ENCODE measurements at places on chromosomes 1 and 21.

GRCh38 chr21:42765656-42766055 lies 112.2 kb downstream of the PDE9A start:
- DNase-seq: no peak

DNA sequence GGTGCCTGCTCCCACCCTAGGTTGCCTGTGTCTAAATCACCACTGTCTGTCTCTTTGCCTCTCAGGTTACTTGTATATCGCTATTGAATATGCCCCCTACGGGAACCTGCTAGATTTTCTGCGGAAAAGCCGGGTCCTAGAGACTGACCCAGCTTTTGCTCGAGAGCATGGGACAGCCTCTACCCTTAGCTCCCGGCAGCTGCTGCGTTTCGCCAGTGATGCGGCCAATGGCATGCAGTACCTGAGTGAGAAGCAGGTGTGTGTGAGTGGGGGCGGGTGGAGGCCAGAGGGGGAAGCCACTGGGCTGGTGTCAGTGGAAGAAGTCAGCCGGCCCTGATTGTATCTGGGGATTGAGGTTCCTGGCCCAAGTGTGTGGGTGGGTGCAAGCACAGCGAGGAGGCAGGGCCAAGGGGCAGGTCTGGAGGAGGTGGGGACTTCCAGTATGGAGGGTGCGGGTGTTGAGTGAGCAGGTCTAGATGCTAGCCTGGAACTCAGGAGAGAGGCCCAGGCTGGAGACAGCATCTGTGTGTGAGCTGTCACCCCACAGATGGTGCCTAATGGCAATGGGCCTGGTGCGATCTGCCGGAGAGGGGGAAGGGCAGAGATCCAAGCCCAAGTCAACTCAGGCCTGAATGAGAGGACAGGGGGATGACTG lies 17.2 kb downstream of the TIE1 start:
- no peak for DNase-seq

- no peak for DNase-seq
Observed at GRCh38 chr1:183025782-183026774, 2.9 kb downstream of the LAMC1 start.

GRCh38 chr1:38029685-38030511 lies 16.7 kb downstream of the POU3F1 start:
- DNase-seq: no peak

- no peak for DNase-seq
Observed at GRCh38 chr1:25924454-25924853, 18.2 kb upstream of the STMN1 start.

GRCh38 chr1:243723050-243723449 lies 127.0 kb downstream of the AKT3 start:
- no peak for DNase-seq

DNA sequence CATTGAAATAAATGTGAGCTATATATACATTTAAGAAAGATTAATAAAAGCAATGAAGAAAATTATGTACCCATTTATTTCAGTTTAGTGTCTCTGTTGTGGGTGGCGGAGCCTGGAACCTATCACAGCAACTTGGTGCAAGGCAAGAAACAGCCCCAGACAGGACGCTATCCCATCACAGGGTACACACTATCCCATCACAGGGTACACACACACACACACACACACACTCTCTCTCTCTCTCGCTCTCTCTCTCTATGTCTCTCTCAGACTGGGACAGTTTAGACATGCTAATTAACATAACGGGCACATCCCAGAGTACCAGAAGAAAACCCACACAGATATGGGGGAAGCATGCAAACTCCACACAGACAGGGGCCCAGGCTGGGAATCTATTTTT lies 6.5 kb upstream of the IL6R start:
- DNase-seq: no peak

GRCh38 chr1:90340606-90341005 lies 345.7 kb downstream of the ZNF326 start:
- DNase-seq: no peak

DNA sequence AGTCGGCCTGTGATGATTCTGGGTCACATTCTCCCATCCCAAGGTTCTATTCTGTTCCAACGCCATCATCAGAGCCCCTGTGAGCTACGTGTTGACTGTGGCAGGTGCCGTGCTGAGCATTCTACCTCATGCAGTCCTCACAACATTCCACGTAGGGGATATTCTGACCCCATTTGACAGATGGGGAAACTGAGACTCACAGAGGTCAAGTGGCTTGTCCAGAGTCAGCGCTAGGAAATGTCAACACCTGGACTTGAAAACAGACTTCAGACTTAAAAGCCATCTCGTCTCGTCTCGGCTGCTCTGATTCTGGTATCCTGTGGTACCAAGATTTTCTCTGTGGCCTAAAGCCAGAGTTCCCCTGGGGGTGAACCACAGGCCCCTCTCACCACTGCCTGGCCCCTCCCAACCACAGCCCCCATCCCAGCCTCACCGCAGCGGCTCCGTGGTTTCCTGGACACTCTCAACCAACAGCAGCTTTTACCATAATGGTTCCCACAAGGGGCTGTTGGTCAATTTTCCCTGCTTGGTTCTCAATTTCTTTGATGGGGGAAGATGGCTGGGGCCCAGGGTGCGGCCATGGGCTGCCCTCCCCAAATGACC lies 39.6 kb downstream of the SDC3 start:
- no peak for DNase-seq

DNA sequence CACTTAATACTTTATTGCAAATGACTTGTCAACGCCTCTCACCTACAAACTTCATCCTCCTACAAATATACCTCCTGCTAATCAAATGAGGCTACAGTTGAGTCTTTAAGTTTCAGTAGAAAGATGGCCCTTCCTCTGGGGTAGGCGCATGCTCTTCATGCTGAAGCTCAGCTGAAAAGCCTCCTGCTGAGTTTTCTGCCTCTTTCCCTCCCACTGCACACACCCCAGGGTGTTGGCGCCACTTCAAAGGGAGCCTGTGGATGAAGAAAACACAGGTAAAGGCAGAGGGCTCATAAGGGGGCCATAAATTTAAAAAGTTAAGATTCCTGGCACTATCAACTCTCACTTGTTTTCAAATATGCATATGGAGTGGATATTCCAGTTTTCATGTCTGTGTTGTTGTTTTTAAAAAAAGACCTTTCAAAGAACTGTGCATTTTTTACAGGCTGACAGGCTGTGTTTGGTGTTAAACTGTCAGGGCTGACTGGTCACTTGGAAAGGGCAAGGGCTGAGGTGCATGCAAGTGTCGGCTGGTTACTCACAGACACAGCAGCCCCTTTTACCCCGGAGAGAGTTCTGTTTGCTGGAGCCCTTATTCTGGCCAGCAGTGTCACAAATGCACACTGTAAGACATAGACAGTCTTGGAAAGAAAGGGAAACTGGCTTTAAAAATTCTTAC lies 42.9 kb upstream of the LGALS8 start:
- no peak for DNase-seq

GRCh38 chr1:10632691-10633090 lies 157.9 kb downstream of the PEX14 start:
- DNase-seq: no peak

DNA sequence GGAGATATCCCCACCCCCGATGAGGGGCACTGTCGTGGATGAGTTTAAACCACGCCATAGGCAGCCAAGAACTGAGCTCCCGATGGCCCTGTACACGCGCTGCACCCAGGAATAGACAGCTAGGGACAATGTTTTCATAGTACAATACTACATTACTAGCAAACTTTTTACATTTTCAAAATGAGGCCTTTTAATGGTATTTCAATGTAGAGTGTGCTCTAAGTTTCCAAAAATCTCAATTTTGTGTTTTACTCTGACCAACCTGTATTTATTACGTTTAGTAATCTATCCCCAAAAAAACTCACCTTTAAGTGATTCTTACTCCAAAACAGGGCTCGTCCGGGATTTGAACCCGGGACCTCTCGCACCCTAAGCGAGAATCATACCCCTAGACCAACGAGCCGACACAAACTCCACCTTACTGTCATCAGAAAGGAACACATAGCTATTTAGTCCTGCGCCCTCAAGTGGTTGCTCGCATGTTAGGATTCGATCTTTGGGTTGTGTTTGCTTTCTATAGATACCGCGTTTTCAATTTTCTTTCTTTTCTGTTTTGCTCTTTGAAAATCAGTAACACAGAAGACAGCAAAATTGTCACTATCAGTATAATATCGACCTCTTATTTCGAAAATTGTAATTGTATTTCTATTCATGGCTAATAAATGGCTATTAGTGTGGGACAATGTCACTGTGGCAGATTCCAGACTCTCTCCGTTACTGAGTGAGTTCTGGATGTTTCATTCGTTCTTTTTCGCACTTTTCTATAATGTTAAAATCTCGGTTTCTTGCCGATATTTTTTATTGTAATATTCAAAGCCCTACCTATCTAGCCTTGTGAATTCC lies 6.4 kb upstream of the MPZL1 start:
- peak; percentile 86 for DNase-seq

DNA sequence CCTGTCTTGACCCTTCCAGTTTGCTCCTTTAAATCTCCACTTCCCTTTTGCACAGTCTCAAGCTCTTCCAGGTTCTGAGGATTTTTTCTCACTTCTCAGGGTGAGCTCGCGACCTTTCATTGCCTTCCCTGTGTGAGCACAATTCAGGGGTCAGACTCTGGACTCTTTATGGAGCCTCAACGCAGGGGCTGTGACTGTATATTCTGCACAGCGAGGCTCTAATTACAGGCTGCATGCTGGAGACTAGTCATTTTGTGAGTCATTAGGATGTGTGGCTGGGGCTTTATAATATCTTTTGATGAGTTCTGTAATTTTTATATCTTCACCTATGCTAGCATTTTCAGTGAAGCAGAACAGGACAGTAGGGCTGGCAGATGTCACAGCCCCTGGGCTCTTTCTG lies 270.7 kb downstream of the KAZN start:
- DNase-seq: no peak

DNA sequence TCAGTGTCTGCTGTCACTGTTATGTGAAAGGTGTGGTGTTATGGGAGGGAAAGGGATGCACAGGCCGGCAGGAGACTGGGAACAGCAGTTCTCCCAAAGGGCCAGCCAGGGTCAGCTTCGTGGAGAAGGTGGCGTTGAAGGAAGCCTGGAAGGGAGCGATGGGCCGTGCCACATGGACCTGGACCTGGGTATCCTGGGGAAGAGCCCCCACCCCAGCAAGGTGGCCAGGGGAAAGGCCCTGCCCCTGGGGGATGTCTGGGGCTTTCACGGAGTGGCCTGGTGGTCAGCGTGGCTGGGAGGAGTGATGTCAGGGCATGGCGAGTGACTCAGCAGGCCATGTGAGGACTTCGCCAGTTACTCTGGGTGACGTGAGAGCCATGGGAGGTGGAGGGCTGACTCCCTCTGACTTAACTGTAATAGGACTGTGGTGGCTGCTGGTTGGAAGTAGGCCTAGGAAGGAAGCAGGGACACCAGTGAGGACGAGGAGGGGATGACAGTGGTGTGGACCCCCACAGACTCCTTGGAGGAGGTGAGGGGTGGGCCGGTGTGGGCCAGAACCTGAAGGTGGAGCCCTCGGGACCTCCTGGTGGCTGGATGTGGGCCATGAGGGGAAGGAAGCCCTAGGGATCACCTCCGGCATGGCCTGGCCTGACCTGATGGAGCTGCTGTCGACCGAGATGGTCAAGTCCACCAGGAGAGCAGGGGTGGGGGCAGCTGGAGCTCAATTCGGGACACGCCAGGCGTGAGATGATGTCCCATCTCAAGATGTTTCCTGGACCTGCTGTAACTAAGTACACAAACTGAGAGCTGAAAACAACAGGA lies 54.5 kb downstream of the BACE2 start:
- no peak for DNase-seq

DNA sequence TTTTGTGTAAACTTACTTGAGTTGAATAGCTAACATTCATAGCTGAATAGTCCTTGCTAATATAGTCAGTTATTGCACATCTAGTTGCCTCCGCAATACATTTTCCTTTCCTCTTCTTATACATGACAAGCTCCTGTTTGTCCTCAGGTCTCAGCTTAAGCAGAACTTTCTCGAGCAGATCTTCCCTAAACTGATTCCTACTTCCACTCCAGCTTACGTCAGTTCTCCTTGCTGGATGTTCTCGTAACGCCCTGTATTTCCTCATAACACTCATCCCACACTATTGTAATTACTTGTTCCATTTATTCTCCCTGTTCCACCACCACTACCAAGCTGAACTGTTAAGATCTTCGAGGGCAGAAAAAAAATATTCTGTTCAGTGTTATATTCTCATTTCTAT lies 15.1 kb upstream of the OMA1 start:
- DNase-seq: no peak
